Vagina (tissue), 2 donors: ENCODE measurements at places on chromosomes 6 and 20.

DNA sequence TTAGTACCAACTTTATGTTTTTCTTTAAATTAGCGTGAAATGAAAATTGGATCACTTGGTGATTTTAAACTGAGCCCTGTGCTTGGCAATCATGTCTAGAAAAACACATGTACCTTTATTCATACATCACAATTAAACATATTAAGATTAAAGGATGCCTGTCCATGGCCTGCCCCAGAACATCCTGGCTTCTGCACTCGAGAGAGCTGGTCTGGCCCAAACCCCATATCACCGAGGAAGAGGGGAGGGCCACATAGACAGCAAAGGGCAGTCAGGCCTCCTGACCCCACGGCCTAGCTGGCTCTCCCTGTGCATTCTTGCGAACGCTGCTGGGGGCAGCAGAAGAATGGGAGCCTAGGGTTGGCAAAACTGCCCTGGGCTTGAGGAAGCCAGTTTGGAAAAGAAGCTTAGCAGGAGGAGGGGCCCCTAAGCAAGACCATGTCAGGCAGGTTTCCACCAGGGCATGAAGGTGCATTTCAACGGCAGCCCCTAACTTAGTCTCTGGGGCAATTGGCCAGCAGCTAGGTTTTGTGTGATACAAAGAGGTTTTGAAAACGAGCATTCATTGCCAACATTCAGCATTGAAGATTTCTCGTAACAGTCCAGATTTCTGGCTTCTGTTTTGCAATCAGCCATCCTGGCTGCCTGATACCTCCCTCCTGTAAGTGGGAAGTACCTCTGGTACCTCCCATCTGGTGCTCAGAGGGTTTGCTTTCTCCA lies 8.6 kb downstream of the BPIFB3 start:
- DNase-seq, result no peak

- DNase-seq, result peak; percentile 81
Measured at GRCh38 chr20:47991875-47992488, 206.7 kb upstream of the SULF2 start.

GRCh38 chr6:113437566-113437965 lies 419.6 kb upstream of the MARCKS start:
- DNase-seq, result no peak

GRCh38 chr6:109760208-109760607 lies 69.1 kb downstream of the FIG4 start:
- DNase-seq, result no peak

DNA sequence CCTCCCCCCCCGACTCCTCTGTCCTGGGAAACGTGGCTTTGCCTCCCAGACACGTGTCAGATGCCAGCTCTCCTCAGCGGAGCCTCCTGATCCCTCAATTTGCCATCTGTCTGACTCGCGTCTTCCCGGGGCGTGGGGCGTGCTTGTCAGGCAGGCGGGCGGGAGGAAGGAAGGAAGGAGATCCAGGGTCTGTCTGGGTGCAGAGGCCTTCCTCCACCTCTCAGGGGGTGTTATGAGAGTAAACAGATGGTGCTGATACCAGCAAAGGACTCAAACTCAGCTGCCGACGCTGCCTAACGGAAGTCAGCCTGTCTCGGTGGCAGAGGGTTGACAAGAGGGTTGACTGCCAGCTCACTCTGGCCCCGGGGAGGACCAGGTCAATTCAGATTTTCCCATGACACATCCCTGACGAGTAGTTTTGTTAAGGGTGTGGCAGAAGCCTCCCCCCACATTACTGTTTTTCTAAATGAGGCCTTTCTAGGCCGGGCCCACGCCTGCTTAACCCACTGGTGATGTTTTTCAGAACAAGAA lies 17.0 kb downstream of the UQCC2 start:
- DNase-seq, result no peak

GRCh38 chr6:160376445-160376844 lies 28.3 kb downstream of the SLC22A3 start:
- no peak for DNase-seq

GRCh38 chr6:41786451-41787218 lies 859 bp upstream of the TOMM6 start:
- no peak for DNase-seq
